GM04504 (cell line): ENCODE measurements at places on chromosomes 12 and 14.
A peak's percentile ranks its signal among the peaks of the same experiment; 100 is the strongest.

GRCh38 chr14:102822311-102822863 lies 45.1 kb downstream of the TRAF3 start:
- no peak for DNase-seq

GRCh38 chr14:52352569-52352968 lies 38.5 kb downstream of the PTGER2 start:
- DNase-seq, result no peak

GRCh38 chr12:15268927-15269552 lies 47.8 kb upstream of the RERG start:
- peak; percentile 23 for DNase-seq

DNA sequence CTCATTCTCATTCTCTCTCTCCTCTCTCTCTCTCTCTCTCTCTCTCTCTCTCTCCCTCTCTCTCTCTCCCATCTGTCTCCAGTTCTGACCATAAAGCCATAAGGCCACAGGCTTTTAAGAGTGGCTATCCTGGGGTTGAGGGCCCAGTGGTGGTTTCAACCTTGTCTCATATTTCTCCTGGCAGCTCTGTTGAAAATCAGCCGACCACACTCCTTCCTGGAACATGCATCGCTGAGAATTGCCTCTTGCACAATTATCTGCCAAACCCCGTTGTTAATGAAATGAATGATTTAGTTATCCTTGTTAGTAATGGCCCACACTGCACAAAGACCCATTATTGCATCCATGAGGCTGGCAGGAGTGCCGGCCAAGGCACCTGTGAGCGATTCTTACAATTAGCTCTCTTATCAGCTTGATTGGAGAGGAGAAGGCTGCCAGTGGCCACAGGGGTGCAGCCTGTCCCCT lies 30.4 kb upstream of the KCNA5 start:
- no peak for DNase-seq

DNA sequence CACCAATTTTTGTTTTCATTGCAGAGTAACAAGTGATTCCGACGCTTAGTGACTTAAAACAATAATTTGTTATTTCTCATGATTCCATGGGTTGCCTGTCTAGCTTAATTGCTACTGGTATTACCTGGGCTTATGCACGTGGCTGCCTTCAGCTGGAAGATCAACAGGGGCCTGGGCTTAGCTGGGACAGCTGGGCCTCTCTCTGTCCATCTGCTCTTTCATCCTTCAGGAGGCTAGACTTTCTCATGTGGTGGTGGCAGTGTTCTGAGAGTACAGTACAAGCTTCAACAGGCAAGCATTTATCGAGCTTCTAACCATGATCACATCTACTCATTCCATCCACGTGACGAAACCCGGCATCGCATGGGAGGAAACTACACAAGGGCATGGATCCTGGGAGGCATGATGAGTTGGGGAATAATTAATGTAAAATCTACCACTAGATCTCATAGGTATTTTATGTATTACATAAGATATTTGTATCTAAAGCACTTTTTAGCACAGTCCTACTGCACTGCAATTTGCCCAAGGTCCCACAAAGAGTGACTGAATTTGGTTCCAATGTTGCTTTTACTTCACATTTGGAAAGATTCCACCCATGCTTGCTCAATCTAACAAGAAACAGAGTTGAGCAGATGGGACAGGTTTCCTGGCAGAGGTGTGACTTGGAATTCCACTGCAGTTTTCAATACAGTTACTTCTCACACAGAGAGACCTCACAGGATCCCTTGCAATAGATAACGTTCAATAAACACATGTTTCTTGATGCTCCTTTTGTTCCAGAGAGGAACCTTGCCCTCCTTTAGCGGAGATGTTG lies 153.1 kb upstream of the FRMD6 start:
- no peak for DNase-seq

DNA sequence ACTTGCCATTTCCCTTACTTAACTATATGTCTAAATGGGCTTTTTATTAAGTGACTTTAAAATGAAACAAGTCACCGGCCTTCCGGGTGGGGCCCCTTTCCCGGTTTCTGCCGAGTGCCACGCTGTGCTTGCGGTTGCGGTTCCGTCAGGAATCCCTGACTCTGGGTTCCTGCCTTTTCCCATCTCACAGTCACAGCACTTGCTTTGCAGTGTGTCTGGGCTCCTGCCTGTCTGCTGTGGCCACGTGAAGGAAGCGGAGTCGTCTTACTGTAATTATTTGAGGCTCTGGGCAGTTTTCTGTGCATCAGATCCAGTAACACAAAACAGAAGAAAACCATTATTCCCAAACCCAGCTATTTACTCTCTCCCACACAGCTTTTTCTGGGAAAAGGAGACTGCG lies 44.0 kb upstream of the FRMD6 start:
- DNase-seq, result peak; percentile 97

- no peak for DNase-seq
Observed at GRCh38 chr14:51609955-51610283, 41.8 kb upstream of the FRMD6 start.

DNA sequence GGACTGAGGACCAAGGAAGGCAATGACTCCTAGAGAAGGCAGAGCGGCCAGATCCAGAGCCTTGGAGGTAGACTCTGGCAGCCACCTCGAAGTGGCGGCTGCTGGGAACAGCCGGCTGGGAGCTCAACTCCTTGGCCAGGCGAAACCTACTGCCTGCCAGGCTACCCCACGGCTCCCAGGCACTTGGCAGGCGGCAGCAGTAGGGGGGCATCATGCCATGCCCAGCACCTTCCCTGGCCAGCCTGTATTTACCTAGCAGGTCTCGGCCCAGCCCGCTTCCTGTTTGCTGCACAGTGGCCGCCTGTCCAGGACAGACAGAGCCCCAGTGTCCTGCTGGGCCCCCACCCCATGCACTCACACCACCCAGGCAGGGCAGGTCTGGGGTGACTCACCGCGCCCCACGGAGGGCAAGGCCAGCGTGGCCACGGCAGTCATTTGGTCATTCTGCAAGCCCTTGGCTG lies 10.2 kb downstream of the TRPV4 start:
- no peak for DNase-seq

GRCh38 chr14:64417055-64417770 lies 29.1 kb downstream of the MTHFD1 start:
- DNase-seq, result no peak

DNA sequence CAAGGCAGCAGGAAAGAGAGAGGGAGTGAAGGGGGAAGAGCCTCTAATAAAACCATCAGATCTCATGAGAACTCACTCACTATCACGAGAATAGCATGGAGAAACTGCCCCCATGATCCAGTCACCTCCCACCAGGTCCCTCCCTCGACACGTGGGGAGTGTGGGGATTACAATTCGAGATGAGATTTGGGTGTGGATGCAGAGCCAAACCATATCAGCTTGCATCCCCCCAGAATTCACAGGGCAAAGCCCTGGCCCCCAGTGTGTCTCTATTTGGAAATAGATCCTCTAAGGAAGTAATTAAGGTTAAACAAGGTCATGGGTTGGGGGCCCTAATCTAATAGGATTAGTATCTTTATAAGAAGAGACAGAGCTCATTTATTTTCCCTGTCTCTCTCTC lies 56.1 kb upstream of the TCL1A start:
- DNase-seq, result no peak

DNA sequence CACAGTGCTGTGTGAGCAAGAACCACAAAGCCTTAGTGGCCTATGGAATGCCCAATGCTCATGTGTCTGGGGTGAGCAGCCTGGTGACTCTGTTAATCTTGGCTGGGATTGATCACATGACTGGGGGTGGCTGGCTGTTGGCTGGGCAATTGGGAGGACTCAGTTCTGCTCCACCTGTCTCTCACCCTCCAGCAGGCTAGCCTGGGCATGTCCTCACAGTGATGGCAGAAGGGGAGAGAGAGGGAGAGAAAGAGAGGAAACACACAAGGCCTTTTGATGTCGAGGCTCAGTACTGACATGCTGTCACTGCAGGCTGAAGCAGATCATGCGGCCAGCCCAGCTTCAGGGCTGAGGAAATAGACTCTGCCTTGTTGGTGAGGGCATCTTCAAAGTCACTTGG lies 136.8 kb downstream of the TBX5 start:
- DNase-seq, result no peak

DNA sequence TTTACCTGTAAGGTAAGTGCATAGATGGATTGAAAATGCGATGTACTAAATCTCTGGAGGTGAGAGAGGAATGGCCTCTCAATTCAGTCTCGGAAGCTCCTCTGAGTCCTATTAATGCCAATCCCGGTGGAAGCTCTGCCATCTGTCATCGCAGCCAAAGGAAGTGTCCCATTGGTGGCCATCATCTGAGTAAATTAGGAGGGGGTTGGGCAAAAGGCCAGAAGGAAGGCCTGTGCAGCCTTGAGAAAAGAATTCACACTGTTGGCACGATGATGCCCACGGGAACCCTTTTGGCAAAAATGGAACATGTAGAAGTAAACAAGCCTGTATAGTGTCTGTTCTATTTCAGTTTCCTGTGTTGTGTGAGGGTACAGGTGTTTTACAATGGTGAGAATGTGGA lies 494.8 kb downstream of the NELL2 start:
- no peak for DNase-seq

DNA sequence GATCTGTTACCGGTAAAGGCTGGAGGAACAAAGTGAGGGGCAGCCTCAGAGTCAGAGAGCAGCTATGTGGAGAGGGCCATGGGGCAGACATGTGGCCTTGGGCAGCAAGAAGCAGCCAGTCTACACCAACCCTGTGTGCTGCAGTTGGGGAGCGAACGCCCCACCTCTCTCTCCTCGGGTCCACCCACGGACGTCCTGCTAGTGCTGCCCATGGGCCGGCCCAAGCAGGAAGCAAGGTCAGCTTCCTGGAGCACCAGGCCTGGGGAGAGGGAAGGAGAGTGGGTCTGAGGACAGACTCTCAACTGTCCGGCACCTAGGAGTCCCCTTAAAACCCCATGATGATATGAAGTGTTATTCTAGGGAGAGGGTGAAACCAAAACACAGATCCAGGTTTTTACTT lies 254.8 kb upstream of the FKBP4 start:
- DNase-seq, result no peak

DNA sequence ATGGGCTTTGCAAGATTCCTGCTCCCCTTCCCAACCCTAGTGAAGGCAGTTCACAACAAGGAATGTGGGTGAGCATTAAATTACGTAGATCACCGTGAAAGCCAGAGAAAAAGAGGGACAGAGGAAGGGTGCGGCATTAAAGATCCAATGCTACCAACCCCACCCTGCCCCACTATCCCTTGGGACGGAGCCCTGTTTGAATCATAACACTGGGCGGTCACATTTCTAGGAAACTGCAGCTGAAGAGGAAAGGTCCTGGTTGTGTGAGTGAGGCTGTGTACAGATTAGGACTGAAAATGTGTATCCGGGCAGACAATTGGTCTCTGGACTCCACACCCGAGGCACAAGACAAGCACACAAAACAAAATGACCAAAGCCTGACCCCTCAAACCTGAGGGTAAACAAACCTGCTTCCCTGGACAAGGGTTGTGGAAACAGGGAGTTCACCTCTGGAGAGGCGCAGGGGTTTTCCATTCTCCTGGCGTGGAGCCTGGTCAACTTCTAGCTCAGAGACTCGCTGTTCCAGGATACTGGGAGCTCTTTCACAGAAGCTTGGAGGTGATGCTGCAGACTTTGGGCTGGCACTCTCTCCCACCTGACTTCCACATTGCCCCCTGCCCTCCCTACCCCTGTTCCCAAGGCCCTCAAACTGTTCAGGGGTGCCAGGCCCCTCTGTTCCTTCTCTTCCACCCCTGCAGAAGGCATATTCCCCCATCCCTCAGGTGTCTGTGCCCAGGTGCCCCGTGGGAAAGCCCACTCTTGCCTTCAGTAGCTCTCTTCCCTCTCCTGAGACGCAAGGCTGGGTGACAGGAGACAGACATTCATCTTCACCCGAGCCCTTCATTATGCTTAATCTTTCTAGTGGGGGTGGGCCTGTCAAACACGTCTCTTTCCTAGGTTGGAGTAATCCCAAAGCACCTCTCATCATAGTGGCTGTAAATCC lies 16.5 kb downstream of the NINJ2 start:
- DNase-seq, result no peak

DNA sequence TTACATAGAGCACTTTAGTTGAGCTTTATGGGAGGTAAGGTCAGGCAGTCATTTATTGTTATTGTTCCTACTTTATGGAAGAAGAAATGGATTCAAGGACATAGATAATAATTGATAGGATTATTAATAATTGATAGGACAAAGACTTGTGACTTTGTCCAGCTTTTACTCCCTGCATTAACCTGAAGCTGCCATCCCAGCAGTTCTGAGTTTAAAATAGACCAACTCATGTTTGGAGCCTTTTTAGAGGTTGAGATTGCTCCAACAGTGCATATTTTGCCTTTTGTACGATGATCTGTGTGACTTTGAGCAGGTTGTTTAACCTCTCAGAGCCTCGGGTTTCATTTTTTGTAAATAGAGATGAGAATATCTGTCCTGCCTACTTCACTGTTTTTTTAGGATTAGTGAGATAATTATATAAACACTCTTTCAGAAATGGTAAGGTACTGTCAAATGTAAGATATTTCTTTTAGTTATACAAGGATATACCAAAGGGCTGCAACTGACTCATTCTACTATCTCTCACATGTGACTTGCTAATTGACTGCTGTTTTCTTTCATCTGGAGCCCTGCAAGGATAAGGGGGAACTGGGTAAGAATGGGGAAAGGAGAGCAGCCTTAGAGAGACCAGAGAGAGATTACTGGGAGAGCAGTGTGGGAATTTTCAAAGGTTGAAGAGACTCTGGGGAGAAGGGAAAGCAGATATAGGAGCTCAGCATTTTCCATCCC lies 15.3 kb downstream of the WDR20 start:
- DNase-seq, result no peak

DNA sequence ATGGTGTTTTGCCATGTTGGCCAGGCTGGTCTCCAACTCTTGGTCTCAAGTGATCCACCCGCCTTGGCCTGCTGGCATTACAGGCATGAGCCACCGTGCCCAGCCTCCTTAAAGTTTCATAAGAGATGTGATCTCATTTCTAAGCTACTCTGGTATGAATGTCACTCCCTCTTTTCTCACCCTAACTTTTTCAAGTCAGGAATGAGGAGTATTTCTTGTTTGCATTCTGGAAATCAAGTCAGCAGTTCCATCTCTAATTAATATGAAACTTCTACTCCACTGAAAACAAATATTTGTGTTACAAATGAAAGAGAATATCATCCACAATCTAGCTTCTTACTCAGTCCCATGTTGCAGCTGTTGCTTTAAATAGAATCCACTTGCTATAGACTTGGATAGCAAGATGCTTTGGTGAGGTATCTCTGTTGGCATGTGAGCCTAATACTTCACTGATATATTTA lies 61.3 kb downstream of the ARF6 start:
- peak; percentile 48 for DNase-seq

- no peak for DNase-seq
Observed at GRCh38 chr12:132249689-132250478, 79.5 kb downstream of the GALNT9 start.

DNA sequence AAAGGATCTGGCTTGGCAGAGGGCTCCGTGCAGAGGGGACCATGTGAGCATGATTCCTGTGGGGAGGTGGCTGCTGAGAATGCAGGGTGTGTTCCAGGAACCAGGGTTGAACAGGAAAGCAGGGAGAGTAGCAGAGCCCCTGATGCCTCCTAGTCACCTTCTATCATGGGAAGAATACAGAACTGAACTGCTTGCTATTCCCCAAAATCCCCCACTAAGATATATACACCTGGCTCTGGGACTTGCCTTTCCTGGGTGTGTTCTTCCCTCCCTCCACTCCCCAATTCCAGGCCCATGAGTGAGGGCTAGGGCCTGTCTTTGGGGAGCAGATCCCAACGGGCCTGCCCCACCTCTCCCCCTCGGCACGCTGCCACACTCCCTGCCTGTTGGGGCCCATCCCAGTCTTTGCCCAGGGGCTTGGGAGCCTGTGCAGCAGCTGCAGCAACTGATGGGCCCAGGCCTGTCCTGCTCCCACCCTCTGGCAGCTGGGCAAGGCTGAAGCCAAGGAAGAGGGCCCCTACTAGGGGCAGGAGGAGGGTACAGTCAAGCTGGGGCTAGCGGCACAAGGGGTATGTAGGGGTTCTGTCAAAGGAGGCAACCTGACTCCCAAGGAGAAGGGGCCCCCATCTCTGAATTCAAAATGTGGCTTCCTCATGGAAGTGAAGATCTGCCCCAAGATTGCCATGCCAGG lies 3.2 kb downstream of the AJUBA start:
- DNase-seq, result no peak
